ENCODE measurements at places on chromosomes 12 and 14.

GRCh38 chr14:21263284-21264024 is 5.8 kb downstream of the HNRNPC start:
- DNase-seq: no peak

GRCh38 chr12:47824198-47824597 is 4.5 kb upstream of the HDAC7 start:
- no peak for DNase-seq

DNA sequence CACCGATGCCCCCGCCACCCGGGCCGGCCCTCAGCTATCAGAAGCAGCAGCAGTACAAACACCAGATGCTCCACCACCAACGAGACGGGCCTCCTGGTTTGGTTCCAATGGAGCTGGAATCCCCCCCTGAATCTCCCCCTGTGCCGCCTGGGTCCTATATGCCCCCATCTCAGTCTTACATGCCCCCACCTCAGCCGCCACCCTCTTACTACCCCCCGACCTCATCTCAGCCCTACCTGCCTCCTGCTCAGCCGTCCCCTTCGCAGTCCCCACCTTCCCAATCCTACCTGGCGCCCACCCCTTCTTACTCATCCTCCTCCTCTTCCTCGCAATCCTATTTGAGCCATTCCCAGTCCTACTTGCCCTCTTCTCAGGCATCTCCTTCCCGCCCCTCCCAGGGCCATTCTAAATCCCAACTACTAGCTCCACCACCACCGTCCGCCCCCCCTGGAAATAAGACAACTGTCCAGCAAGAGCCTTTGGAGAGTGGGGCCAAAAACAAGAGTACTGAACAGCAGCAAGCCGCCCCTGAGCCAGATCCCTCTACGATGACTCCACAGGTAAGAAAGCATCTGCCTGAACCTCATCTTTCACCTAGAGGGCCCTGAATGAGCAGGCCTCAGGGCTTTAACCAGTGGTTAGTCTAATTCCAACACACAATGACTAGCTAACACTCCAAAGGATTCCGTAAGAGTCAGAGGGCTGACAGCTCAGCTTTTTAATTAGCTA is 851 bp downstream of the YLPM1 start:
- DNase-seq: peak; percentile 26

GRCh38 chr12:98651328-98651727 is 6.2 kb downstream of the APAF1 start:
- DNase-seq: no peak

DNA sequence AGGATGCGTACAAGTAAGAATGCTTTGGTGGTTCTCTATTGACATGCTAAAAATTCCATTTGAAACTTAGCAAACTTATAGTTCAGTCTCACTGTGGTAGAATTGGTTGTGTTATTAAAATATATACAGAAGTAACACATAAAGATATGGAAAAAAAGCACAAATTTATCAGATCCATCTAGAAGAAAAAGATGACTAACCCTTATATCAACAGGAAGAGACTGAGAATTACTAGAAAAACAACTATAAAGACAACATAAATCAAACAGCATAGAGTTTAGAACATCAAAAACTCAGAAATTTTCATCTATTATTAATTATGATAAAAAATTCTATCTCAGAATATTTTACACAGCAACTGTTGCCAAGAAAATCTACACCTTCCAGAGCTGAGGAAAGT is 491.0 kb downstream of the ETNK1 start:
- no peak for DNase-seq

- DNase-seq: no peak
These were observed 68.7 kb downstream of the SLC35F4 start for GRCh38 chr14:57797160-57797559.

- DNase-seq: no peak
These were observed 248.1 kb downstream of the APAF1 start for GRCh38 chr12:98893126-98893674.

DNA sequence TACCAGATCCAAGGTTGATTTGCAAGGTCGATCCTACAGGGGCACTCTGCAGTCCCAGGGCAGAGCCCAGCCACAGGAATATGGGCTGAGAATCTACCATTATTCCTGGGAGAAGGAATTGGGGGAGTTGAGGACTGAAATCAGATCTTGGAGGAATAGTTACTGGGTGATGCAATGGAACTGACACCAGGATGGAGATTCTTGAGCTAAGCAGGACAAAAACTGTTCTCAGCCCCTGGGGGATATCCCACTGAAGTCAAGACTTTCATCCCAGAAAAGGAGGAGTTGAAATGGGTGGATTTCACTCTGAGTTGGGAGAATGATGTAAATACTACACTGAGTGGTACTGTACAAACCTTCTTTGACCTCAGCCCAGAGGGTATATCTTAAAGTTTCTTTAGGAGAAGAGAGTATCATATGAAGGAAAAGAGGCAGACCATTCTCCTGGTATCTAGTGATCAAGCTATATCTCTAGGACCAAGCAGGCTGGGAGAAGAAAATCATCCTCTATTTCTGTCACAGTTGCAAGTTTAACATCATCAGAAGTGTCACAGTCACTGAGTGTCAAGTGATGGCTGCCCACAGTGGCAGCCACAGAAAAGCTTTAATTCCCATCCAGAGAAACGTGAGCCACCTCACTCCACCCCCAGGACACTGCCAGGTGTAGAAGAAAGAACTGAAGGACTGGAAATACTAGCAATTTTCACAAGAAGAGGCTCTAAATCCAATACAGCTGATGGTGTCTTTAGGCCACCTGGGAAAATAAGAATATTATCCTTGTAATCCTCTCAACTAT is 181.9 kb downstream of the NUAK1 start:
- DNase-seq: no peak

GRCh38 chr14:56153267-56153666 is 35.1 kb downstream of the PELI2 start:
- DNase-seq: no peak

DNA sequence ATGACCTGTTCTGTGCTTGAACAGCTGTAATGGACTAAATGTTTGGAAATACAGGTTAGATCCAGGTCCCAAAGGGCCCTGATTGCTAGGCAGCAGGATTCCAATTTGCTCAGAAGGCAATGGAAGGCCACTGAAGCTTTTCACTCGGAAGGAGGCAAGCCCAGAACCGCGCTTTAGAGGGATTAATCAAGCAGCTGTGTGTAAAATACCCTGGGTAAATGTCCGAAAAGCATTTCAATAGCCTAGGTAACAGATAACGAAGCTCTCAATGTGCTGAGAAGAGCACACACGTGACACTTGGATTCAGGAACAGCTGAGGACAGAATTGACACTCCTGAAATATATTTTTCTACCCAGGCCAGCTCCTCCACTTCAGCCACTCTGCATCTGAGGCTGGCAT is 436.1 kb downstream of the TMEM132D start:
- DNase-seq: no peak

- DNase-seq: no peak
These were observed 70.0 kb upstream of the BICD1 start for GRCh38 chr12:32036477-32037263.

- no peak for DNase-seq
These were observed 84.1 kb upstream of the SLC38A2 start for GRCh38 chr12:46456356-46457334.
